ENCODE measurements at places on chromosomes 7 and 10. TPM values are rescaled to one million over a fixed set of nuclear protein-coding genes. Genes with fewer than 3 reads are reported as not detected.

The MUC3A gene
- not detected for total RNA-seq

The TSC22D4 gene
- total RNA-seq = 20.2 TPM

The ST7 gene
- total RNA-seq = 19.1 TPM

The MORN4 gene
- total RNA-seq = 3.2 TPM

The NPTX2 gene
- total RNA-seq = 49.8 TPM

The AZGP1 gene
- 3.8 TPM for total RNA-seq

The AKR1C8 gene
- not detected for total RNA-seq

The POMZP3 gene
- total RNA-seq = 6.7 TPM

The TAS2R4 gene
- 0.67 TPM for total RNA-seq

The HECTD2 gene
- 20.6 TPM for total RNA-seq

The LRRC17 gene
- 7.6 TPM for total RNA-seq

The CPED1 gene
- total RNA-seq = 97.7 TPM

The FGL2 gene
- 199 TPM for total RNA-seq

The GJD4 gene
- total RNA-seq = not detected

The HMX2 gene
- not detected for total RNA-seq

The PCLO gene
- 2.0 TPM for total RNA-seq

The NOS3 gene
- 6.8 TPM for total RNA-seq

The IRF5 gene
- total RNA-seq = 9.2 TPM

The FGF8 gene
- not detected for total RNA-seq

The CCDC172 gene
- not detected for total RNA-seq

The MEIG1 gene
- total RNA-seq = not detected

The CFAP70 gene
- total RNA-seq = 1.1 TPM

The SPDYE6 gene
- not detected for total RNA-seq

The GNAT3 gene
- total RNA-seq = not detected

The MAT1A gene
- not detected for total RNA-seq

The NPC1L1 gene
- 0.27 TPM for total RNA-seq

The ACTL6B gene
- not detected for total RNA-seq

The SFTPD gene
- 2.7 TPM for total RNA-seq

The AGMO gene
- total RNA-seq = not detected

The LIPA gene
- 15.7 TPM for total RNA-seq

The ZNF425 gene
- total RNA-seq = 2.6 TPM

The IFIT1B gene
- not detected for total RNA-seq

The HDAC9 gene
- total RNA-seq = 128 TPM

The PRF1 gene
- total RNA-seq = 2.0 TPM

The NPM3 gene
- total RNA-seq = 28.2 TPM

The MRLN gene
- total RNA-seq = not detected

The PDZD7 gene
- total RNA-seq = not detected

The PPP1R3C gene
- 83.3 TPM for total RNA-seq

The PPP1R9A gene
- 21.0 TPM for total RNA-seq

The FZD8 gene
- 5.3 TPM for total RNA-seq

The MICALL2 gene
- total RNA-seq = 17.6 TPM

The POLR2J2 gene
- 5.3 TPM for total RNA-seq

The GNG11 gene
- 36.5 TPM for total RNA-seq

The ADAP1 gene
- 75.2 TPM for total RNA-seq

The C10orf67 gene
- total RNA-seq = not detected

The CPEB3 gene
- total RNA-seq = 11.8 TPM

The CDH23 gene
- total RNA-seq = 20.0 TPM

The CALCR gene
- not detected for total RNA-seq

The MKI67 gene
- 1.0 TPM for total RNA-seq

Measured in gastroesophageal sphincter (tissue), 4 donors.